Spleen (tissue), 13 donors: ENCODE measurements at places on chromosomes 7 and 10. TPM values are rescaled to one million over a fixed set of nuclear protein-coding genes. Genes with fewer than 3 reads are reported as not detected.

DNA sequence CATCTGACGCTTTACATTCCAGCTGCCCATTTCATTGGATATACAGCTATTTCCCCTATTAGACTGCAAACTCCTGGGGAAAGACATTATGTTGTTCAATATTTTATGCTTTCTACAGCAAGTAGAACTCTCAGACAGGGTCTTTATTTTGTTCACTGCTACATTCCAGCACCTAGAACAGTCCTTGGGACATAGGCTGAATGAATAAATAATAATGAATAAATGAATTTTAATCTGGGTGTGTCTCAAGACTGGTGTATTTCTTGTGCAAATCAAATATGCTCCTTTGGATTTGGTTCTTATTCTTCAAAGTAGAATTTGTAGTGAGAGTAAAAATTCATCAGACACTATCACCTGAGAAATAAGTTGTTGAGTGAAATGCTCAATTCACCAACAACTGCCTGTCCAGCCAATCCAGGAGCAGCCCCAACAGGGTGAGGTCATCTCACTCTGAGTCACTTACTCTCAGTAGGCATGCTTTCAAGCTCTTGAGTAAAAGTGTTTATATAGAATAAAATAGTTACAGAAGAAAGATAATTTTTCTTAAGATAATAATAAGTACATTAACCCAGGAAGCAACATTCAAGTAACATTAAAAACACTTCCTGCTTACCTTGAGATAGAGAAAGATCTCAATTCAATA lies 287.5 kb upstream of the NPVF start:
- no peak for DNase-seq

DNA sequence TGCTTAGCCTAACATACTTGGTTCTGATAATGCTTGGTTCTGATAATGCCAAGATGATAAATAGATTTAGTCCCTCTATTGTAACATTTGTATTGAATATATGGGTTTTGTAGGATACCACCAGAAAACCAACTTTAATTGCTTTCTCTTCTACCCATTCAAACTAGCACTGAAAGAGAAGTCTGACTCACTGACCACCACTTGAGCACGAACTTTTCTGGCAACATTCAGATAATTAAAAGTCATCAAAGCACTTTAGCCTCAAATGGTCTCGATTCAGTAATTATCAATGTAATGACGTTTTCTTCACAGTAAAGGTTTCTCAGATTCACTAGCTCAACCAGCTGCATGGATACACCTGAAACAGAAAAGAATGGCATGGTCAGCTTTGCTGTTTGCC lies 63.0 kb downstream of the HDAC9 start:
- no peak for DNase-seq

GRCh38 chr7:132319481-132319880 lies 256.8 kb downstream of the PLXNA4 start:
- DNase-seq = no peak

- DNase-seq = no peak
Measured at GRCh38 chr10:77892021-77892739, 34.4 kb downstream of the DLG5 start.

GRCh38 chr7:74417419-74417971 lies 36.2 kb upstream of the GTF2IRD1 start:
- peak; percentile 87 for DNase-seq

DNA sequence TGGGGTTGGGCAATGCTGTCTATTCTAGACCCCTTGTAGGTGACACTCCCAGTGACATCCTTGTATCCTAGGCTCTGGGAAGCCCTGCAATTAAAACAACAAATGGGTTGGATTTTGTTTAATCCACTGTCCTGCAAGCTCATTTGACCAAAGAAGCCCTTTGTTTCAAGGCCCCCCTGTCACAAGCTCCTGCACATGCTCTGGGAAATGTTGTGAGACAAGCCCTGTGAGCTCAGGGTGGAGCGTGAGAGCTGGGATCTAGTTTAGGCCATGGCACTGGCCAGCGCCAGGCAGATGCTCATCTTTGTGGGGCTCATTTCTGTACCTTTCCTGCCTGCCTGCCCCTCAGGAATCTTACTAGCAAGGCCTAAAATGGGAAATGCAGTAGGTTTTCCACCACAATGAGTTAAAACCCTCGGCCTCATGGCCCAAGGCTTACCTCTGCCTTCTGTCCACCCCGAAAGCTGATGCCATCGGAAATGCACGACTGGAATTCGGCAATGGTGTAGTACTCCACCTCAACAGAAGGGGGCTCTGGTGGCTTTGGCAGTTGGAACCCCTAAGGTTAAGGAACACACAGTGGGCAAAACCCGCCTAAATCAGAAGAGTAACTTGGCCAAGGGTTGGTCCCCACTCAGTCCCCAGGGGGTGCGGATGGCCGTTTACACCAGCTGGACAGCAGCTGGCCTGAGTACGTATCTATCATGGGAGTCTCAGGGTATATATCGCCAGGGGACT lies 112.0 kb downstream of the NEURL1 start:
- DNase-seq = no peak

DNA sequence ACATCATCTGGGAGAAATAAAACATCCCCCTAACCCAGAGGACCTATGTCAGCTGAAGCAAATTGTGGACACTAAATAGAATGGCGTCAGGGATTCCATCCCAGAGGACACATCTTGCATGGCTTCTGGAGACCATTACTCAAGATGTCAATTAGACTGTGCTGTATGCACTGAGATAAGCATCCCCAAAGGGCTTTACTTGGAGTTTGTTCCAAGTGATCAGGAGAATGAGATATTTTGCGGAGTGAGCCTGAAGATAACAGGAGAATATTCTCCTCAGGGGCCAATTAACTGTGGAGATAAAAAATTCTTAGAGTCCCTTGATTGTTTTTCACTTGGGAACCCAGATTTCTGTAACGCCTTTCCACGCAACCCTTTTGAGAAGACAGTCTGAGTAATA lies 4.5 kb upstream of the OR2AE1 start:
- DNase-seq = no peak

DNA sequence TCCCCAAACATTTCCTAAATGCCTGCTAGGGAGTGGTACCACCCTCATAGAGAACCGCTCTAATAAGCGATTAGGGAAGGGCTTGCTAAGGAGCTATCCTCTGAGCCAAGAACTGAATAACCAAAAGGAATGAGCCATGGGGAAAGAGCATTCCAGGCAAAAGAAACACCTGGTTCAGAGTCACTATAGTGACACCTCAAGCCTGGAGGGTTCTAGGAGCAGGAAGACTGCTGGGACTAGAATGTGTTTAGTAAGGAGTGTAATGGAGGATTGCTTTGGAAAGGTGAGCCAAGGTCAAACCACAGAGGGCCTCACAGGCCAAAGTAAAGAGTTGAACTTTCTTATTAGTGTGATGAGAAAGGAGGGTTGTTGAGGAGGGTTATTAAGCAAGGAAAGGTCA lies 38.7 kb upstream of the NRBF2 start:
- DNase-seq = no peak

DNA sequence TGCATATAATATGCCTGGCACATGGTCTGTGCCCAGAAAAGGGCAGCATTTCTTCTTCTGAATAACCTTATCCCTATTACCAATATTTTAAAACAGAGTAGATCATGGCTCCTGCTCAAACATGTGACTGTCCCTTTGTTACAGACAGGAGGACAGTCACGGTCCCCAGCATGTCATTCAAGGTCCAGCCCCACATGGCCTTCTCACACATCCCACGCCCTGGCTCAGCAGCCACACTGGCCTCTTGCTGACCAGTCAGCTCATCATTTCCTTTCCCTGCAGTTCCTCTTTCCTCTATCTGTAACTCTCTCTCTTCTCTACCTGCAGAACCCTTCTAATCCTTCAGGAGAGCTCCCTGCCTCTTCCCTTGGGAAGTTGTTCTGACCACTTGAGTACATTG lies 167.8 kb downstream of the CHN2 start:
- no peak for DNase-seq

DNA sequence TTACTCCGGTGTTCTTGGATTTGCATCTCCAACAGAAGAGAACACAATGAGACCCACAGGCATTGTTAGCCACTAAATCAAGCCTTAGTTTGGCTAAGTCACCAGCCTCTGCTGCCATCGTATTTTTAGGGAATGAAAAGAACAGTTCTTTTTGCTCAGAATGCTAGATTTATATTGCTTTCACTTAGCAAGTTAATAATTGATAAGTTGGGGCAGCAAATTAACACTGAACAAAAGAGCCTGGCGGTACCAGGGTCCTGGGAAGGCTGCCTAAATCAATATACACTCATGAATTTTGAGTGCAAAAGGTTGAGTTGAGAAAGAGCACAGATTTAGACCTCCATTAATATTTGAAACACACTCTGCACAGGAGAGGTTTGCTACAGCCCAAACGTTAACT lies 767.7 kb downstream of the TYW1 start:
- DNase-seq = no peak

DNA sequence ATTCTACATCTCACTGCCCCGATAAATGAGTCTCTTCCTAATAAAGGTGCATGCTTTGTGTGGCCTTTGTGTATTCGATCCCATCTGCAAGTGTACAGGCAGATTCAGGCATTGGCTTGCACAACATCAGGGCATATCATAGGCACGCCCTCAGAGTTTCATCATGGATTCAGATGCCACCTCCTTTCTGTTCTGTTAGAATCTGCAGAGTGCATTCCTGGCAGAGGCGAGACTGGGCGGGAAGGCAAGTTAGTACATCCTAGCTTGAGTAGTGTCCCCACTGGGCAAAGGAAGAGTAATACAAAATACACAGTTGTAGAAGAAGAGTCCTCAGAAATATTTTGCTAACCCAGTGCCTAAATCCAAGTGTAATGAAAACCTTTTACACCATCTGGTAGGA lies 346.5 kb upstream of the GALNT17 start:
- no peak for DNase-seq

GRCh38 chr10:123045961-123046731 lies 37.3 kb downstream of the ACADSB start:
- DNase-seq = no peak

GRCh38 chr10:69359594-69359993 lies 57.1 kb downstream of the TACR2 start:
- DNase-seq = no peak

GRCh38 chr10:131065673-131066305 lies 245.7 kb downstream of the TCERG1L start:
- peak; percentile 18 for DNase-seq

- DNase-seq = no peak
Measured at GRCh38 chr10:120145107-120145506, 252.6 kb downstream of the SEC23IP start.

DNA sequence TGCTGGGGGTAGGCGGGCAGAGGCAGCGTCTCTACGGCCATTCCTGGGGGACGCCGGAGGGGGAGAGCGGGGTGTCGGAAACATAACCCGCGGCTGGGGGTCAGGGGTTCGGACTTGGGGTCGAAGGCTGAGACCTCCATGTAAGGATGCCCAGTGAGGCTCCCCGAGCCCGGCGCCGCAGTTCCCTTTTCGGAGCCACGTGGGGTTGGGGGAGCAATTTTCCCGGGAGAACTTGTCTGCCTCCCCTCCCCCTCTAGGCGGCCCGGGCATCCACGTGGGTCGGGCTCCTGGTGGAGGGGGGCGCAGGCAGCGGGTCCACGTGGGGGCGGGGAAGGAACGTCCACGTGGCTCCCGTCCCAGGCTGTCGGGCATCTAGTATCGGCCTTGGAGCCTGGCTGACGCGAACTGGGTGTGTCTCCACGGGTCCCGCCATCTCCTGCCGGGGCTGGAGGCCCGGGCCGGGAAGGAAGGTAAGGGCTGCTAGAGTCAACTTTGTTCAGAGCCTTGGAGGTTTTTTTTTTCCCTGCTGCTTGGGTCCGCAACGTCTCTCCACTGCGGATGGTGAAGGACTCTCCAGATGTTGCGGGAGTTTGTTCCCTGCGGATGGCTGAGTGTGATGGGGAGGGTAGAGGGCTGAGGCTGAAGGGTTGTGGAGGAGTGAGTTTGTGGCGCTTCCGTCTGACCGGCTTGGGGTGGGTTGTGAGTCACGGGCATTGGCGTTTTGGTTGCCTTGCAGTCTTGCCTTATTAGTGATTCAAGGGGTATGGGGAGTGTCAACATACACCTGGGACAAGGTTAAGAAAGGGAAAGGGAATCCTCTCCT lies 744 bp downstream of the PPRC1 start:
- peak; percentile 92 for DNase-seq

- no peak for DNase-seq
Measured at GRCh38 chr7:27299861-27300260, 57.3 kb downstream of the EVX1 start.

GRCh38 chr10:120948889-120949608 lies 97.9 kb downstream of the WDR11 start:
- peak; percentile 83 for DNase-seq

DNA sequence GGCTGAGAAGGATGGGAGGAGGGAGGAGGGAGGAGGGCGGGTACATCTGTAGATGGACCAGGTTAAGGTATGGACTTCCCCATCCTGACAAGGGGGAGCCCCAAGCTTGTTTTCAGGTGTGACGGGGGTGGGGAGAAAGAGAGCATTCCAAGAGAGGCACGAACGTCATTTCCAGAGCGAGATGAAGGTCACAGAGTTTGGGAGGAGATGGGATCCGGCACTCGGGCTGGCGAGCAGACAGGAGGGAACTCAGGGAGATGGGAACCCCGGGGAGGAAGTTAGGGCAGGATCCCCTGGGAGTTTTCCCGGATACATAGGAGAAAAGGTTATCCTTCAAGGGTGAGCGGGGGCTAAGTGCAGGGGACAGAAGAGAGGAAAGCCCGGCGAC lies 118.8 kb downstream of the CUX1 start:
- no peak for DNase-seq

- DNase-seq = no peak
Measured at GRCh38 chr7:14236834-14237233, 247.4 kb upstream of the ETV1 start.

- peak; percentile 59 for DNase-seq
Measured at GRCh38 chr10:131841131-131841660, 59.6 kb upstream of the PPP2R2D start.

DNA sequence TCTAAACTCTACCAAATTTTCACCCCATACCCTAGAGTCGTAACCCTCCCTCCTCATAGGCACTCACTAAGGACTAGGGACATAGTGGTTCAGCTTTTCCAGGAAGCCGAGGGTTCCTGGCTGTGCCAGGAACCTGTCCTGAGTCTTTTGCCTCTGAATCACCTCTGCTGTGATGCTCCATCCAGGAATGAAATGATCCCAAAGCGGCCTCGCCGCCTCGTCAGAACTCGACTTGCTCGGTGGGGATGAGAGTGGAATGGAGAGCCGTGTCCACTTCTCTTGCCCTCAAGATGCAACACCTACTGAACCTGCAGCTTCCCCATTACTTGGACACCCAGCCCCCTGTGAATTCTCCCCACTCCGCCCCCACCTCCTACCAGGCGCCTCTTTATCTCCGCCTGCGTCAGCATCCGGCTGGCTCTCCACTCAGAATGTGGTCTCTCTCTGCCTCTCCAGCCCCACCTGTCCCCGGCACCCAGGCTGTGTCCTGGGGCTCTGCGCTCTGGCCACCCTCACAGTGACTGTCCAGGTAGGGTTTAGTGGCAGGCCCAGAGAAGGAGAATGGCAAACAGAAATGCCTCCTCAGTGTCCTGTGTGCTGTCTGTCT lies 366.1 kb upstream of the ZNF32 start:
- no peak for DNase-seq

Gene TAS2R41
- 0.41 TPM for total RNA-seq

Gene ERVW-1
- not detected for total RNA-seq

Gene CCDC172
- total RNA-seq = not detected

Gene C7orf57
- not detected for total RNA-seq

Gene TAF3
- 10.4 TPM for total RNA-seq

Gene FAM171A1
- 34.0 TPM for total RNA-seq

Gene CUZD1
- 2.5 TPM for total RNA-seq

Gene ACSM6
- not detected for total RNA-seq

Gene PHYHIPL
- not detected for total RNA-seq

Gene NRG3
- not detected for total RNA-seq
